NCI-H1105 (cell line): ENCODE measurements at places on chromosomes 7 and 10.

GRCh38 chr7:78261739-78262138 is 463.2 kb downstream of the PHTF2 start:
- DNase-seq: no peak

- no peak for DNase-seq
Observed at GRCh38 chr7:122298618-122299017, 5.9 kb downstream of the FEZF1 start.

DNA sequence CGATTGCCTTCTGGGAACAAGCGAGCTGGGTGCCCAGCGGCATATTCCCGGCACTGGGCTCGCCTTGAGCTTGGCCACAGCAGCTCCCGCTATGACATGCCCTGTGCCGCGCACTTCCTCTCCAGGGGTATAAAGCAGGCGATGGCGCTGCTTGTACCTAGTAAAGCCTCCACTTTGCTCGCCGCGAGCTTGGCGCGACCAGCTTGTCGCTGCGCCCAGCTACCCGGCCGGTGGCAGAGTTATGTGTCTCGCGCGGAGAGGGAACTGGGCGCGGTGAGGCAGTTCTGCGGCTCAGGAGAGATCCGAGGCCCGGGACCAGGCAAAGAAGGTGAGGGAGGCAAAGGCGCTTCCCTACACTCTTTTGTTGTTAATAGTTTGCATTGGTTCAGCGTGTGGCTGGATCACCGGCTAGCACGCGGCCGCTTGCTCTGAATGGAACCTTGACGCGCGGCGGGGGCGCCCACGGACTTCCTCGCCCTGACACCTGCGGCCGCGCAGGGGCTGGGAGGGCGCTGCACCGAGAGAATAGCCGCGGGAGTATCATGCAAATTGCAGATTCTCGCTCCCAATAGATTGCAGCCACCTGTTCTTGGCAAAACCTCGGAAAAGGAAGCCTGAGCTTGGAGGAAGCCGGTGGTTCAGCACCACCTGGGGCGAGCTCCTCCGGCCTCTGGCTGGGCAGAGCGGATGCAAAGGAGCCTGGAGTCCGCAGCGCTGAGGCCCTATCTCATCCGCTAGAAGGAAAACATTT is 3.0 kb upstream of the BUB3 start:
- DNase-seq: no peak

GRCh38 chr10:78937800-78938694 is 130.7 kb upstream of the ZMIZ1 start:
- DNase-seq: no peak

- no peak for DNase-seq
Observed at GRCh38 chr10:97810446-97810845, 38.6 kb upstream of the SFRP5 start.

GRCh38 chr7:155878250-155878649 is 66.0 kb upstream of the SHH start:
- DNase-seq: no peak

GRCh38 chr7:134154581-134155130 is 27.5 kb downstream of the LRGUK start:
- no peak for DNase-seq

DNA sequence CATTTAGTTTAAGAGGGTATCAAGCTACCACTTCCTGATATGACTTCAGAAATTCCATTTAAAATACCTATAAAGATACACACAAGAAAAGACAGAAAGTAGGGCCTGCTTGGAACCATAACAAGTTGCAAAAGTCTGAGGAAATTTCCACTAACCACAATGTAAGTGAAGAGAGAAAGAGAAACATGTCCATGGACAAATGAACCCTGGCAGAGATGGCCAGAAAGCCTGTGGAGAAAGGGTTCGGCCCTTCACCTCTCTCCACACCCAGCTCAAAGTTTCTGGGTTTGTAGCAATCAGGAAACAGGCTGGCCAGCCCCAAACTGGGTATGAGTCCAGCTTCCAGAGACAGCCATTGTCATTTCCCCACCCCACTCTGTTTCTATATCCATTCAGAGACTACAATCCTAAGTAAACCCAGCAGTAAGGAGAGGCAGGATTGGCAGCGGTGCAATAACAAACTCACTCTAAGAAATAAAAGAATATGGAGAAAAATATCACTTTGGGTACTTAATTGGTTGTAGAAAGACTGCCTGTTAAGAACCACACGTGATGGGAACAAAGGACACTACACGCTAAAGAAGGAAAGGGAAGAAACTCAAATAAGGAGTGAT is 71.1 kb downstream of the STK17A start:
- DNase-seq: no peak

DNA sequence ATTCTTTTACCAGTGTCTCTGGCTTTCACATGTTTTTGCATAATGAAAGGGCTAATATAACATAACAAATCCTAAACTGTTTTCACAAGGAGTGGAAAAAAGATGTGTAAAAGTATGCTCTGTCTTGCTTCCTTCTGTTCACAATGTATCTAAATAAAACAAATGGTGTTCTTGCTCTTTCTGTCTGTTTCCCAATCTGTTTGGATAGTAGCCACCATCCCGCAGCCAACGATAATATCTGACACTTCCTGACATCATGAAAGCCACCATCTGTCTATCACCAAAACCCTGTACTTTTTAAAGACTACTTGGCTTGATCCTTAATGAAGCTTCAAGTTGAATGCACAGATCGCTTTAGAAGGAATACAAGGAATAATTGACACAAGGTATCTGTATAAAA is 246.2 kb downstream of the ETV1 start:
- DNase-seq: no peak

GRCh38 chr7:24756545-24757352 is 515 bp downstream of the GSDME start:
- DNase-seq: peak; percentile 28

GRCh38 chr7:106095634-106096033 is 16.5 kb downstream of the SYPL1 start:
- DNase-seq: no peak

DNA sequence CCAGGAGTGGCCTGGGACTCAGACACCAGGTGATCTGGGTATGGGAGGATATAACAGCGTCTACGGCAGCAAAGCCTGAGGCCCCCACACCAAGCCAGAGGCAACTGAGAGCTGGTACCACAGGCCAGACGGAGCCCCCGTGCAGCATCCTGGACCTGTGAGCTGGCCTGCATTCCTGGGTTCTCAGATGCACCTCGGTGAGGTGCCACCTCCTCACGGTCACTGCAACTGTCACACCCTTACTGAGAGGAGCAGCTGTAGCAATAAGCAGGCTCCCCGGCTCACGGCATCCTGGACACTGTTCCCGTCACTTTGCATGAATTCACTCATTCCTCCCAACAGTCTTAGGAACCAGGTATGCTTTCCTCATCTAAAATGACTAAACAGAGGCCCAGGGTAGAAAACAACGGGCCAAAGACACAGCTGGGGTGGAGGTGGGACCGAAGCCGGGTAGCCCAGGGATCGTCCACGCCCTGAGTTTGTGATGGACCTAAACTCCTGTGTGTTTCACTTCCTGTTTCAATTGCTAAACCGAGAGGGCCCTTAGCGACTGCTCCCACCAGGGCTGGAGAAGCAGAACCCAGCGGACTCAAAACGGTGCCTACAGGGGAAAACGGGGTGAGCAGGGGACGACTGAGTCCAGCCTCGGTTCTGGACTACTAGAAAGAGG is 98.7 kb downstream of the CTBP2 start:
- DNase-seq: no peak

- no peak for DNase-seq
Observed at GRCh38 chr7:131848033-131848432, 291.6 kb upstream of the PODXL start.

GRCh38 chr10:19839552-19839951 is 23.3 kb downstream of the PLXDC2 start:
- DNase-seq: no peak

DNA sequence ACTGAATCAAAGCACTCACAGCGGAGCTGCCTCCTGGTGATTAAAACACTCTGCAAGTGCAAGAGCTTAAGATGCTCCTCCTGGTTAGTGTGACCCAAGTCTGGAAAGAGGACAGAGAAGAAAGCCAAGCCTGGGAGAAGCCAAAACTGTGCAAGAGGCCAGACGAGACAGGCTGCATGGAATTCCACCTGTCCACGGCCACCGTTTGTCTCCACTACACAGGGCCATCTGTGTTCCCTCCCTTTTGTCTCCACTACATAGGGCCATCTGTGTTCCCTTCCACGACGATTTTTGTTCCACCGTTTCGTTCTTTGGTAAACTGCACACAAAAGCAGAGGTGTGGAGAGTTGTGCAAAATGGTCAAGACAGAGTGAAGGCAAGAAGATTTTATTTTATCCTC is 233.0 kb downstream of the DIP2C start:
- no peak for DNase-seq

- DNase-seq: peak; percentile 19
Observed at GRCh38 chr7:96303686-96304443, 18.0 kb downstream of the SLC25A13 start.

- DNase-seq: no peak
Observed at GRCh38 chr10:44589944-44590449, 205.1 kb upstream of the CXCL12 start.

DNA sequence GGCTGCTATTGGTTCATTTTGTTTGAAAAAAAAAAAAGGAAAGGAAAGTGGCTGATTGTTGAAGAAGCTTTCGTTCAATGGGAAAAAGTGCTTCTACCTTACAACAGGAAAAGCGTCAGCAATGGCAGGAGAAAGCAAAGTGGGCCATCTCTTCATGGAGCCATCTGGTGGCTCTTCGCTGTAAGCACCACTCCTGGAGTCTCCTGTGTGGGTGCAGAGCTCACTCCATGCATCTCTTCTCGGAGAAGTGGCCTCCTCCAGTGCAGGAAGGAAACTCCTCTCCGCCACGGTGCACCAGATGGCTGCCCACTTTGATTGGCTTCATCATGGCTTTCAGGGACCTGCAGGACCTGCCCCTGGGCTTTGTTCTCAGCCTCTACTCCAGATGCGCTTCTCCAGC is 250.9 kb downstream of the PTEN start:
- peak; percentile 14 for DNase-seq

GRCh38 chr7:81013083-81013817 is 94.4 kb upstream of the SEMA3C start:
- DNase-seq: no peak

DNA sequence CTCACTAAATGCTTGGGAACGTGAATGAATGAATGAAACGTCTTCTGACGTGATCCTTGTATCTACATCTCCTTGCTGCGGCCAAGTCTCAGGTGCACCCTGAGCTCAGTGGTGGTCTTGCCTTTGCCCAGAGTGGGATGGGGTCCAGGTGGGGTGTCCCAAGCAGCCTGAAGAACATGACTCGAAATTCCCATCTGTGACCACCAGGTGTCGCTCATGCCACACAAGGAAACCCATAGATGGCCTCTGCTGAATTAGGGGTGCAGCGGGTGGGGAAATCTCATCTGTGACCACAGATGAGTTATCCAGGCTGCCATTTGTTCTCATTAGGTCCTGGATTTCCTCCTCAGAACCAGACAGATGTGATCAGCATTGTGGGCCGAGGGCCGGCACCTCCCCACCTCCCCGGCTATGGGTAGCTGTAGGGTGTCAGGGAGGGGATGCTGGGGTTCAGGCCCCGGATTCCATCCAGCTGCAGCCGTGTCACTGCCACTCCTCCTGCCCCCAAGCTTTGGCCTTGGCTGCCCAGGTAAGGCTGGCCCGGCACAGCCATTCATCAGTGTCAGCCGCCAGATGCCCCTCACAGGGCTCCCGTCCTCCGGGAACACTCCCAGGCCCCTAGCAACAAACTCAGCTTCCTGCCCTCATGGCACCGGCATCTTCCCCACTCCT is 21.0 kb upstream of the GNA12 start:
- peak; percentile 36 for DNase-seq

DNA sequence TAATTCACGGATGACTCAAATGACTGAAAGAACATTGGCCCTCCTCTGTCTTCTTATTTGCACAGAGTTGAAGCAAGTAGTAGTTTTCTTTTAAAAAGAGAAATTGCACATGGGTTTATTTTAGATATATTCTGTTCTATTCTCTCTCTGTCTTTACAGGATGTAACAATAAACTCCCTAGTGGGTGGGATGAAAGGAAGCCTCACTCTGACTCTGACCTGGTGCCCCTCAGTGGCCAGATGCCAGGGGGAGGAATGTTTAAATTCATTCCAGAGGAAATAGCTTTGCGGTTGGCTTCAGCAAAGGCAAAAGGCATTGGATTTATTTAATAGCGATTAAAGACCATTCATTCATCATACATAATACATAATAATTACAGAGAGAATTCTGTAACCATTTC is 156.4 kb upstream of the MTPN start:
- DNase-seq: no peak

DNA sequence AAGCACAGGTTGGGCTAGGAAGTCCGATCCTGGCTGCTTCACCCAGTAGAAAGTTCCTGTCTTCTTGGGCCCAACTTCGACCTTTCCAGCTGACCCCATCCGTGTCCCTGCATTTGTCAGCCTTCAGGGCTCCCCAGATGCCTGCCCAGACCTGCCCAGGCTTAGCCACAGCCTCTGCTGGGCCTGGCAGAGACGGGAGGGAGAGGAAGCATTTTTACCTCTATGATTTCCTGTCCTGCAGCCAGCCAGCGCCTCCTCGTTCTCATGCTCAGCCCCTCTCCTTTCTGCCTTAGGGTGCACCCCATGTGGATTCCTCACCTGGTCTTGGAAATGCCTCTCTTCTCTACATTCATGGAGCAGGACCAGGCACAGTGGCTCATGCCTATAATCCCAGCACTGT is 3.7 kb downstream of the METTL27 start:
- DNase-seq: no peak

DNA sequence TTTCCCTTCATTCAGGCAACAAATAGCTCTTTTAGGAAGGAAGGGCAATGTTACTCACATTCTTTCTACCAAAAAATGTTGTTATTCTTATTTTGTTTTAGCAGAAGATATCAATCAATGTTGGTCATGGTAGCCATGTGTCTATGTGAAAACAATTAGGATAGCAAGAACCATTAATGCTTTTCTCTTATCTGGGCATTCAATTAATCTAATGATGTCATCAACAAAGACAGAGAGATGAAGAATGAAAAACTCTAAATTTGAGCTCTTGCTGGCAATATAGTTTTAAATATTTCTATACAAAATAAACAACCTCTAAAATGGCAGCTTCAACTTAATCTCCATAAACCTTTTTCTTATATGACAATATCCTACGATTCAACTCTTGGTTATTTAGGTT is 353.7 kb upstream of the ANKRD30A start:
- no peak for DNase-seq

- no peak for DNase-seq
Observed at GRCh38 chr7:88206254-88206653, 13.6 kb downstream of the SRI start.

- no peak for DNase-seq
Observed at GRCh38 chr7:27424749-27425148, 182.1 kb downstream of the EVX1 start.

- peak; percentile 89 for DNase-seq
Observed at GRCh38 chr7:82263920-82264782, 179.4 kb downstream of the CACNA2D1 start.
